ENCODE measurements at places on chromosomes 11 and 22. TPM values are rescaled to one million over a fixed set of nuclear protein-coding genes. Genes with fewer than 3 reads are reported as not detected.

GRCh38 chr22:43375951-43376455, 32.8 kb upstream of the SCUBE1 start:
- no peak for DNase-seq

DNA sequence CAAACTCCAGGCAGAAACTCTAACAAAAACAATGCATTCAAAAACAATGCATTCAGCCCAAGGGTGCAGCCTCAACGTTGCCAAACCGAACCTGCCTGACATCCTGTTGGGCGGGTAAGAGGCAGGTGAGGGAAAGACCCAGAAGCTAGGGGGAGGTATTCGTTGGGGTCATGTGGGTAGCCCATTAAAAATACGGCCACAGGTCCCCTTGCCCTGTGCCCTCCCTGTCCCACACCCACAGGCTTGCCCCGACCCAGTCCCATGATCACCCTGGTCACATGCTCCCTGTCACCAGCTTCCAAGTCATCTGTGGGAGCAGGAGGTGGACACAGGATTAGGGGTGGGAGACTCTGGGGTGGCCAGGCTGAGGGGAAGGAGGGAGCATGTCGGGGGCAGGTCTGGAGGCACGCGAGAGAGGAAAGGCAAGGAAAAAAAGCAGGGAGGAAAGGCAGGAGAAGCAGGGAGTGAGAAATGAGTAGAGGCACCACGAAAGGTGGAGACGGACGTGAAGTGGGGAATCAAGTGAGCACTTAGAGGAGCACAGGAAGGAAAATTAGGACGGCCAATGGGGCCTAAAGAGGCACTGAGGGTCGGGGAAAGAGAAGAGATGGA, 683 bp downstream of the PLA2G6 start:
- DNase-seq = peak; percentile 68

- DNase-seq = no peak
These were observed 86.0 kb downstream of the DENND5A start for GRCh38 chr11:9179141-9179540.

DNA sequence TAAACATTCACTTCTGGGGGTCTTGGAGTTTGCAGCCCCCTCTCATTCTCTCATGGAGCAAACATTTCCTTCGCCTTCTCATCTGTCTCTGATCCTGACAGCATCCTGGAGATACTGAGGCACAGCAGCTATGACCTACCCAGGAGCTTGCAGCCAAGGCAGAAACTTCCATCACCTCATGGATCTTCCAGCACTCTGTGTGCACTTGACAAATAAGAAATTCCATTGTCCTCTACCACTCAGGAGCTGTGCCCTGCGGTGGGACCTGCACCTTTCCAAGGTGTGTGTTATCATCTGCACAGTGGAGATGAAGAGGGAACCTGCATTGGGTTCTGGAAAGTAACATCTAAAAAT, 49.1 kb downstream of the GGTLC2 start:
- no peak for DNase-seq

DNA sequence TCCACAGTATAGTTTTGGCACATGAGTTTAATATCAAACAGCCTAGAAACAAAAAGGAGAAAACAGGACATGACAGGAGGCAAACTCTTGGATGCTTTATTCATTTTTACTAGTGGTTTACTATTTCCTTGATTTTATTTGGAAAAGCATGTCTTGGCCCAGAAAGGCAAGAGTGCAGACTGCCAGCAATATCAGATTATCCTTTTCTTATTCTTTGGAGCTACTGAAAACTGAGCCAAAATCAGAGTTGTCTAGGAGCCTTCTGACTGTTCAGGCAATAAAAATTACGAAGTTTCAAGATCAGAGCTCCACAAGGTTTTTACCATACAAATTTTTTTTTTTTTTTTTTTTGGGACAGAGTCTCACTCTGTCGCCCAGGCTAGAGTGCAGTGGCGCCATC, 16.0 kb downstream of the CELF1 start:
- DNase-seq = no peak

- DNase-seq = no peak
These were observed 91.2 kb downstream of the CLPB start for GRCh38 chr11:72343006-72343756.

- peak; percentile 65 for DNase-seq
These were observed 4.2 kb upstream of the CTSC start for GRCh38 chr11:88341522-88342251.

- DNase-seq = no peak
These were observed 62.2 kb upstream of the FADD start for GRCh38 chr11:70140711-70141485.

GRCh38 chr11:66631883-66632282, 6.6 kb upstream of the RBM4 start:
- DNase-seq = no peak

DNA sequence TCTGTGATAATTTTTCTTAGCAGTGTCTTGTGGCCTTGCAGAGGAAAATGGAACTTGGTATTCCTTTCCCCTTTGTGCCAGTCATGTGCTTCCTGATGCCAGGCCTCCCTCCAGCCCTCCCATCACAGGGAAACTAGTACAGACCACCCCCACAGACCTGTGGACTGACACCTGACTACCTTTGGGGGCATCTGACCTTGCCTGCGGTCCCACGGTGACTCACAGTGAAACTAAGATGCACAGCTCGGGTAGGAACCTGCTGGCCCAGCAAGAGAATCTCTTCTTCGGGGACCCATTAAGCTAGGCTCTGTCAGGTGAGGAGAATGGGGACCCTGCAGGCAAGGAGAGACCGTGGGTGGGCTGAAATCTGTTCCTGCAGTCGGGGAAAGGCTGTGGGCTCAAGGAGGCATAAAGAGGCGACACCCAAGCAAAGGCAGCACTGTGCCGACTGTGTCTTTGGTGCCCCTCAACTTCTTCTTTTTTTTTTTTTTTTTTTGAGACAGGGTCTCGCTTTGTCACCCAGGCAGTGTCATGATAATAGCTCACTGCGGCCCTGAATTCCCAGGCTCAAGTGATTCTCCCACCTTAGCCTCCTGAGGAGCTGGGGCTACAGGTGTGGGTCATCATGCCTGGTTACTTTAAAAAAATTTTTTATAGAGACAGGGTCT, 20.8 kb upstream of the PEX26 start:
- DNase-seq = peak; percentile 75

GRCh38 chr11:110571081-110571720, 141.0 kb downstream of the ARHGAP20 start:
- DNase-seq = no peak

The THRSP gene
- not detected for total RNA-seq

The FOXRED2 gene
- 9.9 TPM for total RNA-seq

The IFTAP gene
- not detected for total RNA-seq

The PKNOX2 gene
- 0.18 TPM for total RNA-seq

Measured in Karpas-422 (cell line).